ENCODE measurements at places on chromosomes 7 and 10.

DNA sequence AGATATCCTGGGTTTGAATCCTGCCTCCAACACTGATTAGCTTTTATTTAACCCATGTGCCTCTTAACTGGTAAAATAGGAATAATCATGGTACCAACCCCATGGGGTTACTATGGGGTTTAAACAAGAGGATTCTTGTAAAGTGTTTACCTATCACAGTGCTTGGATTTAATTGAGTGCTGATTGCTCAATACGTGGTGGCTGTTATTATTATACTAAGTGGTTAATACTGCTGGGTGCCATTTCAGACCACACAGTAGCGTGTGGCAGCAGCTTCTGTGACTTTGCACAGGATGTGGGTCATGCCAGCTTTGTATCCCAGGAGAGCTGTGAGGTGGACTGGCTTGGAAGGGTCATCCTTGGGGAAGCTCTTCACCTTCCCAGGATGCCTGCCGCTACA, 177.2 kb downstream of the SEC23IP start:
- no peak for DNase-seq

- no peak for DNase-seq
Measured at GRCh38 chr7:142720172-142720773, 29.0 kb upstream of the PRSS1 start.

DNA sequence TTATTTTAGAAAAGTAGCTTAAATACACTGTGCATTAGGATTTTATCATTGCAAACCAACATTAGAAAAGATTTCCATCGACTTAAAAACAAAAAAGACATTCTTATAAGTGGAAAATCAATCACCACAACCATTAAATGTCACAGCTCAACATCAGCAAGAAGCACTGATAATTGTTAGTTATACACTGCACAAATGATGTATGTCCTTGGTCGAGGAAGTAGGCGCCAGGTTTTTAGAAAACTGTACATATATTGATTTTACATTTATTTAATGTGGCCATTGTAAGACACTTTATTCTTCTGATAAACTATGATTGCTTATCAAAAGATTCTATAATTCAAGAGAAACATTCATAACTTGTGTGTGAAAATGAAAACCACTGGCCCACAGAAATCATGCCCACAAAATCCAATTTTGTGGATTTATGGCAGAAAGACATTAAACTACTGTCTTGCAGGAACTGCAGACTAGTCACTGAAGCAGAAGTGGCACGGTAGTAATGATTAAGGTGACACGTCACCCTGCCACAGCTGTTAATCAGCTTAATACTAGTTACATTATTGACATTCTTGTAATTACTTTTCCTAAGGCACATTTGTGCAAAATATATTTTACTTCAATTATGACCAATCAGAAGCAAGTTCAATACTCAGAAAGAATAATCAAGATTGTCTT, 79.4 kb downstream of the VPS41 start:
- no peak for DNase-seq

- DNase-seq, result no peak
Measured at GRCh38 chr7:70016044-70016770, 417.9 kb downstream of the AUTS2 start.

DNA sequence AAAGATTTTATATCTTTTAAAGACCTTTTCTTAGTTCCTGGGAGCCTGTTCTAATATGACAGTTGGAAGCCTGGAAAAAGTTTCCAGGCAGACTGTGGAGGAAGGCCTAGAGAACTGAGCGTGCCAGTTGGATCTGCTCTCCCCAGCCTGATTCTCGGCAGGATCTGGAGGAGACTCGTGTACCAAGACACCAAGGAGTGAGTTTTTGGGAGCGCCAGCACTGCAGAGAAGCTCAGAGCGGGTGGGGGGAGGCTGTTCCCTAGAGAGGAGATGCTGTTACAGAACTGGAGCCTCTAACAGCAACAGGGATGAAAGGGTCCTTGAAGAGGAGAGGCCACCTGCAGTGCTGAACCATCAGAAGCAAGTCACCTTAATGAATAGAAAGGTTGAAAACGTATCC, 52.9 kb downstream of the LYZL2 start:
- no peak for DNase-seq

- DNase-seq, result no peak
Measured at GRCh38 chr10:126252884-126253610, 135.2 kb downstream of the ADAM12 start.

DNA sequence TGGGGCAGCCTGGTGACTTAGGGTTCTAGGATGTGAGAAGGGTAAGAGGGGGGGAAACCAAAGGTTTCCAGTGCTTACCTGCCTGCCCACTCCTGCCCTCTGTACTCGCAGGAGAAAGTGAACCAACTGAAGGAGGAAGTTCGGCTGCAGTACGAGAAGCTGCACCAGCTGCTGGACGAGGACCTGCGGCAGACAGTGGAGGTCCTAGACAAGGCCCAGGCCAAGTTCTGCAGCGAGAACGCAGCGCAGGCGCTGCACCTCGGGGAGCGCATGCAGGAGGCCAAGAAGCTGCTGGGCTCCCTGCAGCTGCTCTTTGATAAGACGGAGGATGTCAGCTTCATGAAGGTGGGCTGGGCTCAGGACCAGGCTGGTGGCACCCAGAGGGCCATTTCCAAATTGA, 10.7 kb downstream of the TRIM8 start:
- DNase-seq, result no peak

DNA sequence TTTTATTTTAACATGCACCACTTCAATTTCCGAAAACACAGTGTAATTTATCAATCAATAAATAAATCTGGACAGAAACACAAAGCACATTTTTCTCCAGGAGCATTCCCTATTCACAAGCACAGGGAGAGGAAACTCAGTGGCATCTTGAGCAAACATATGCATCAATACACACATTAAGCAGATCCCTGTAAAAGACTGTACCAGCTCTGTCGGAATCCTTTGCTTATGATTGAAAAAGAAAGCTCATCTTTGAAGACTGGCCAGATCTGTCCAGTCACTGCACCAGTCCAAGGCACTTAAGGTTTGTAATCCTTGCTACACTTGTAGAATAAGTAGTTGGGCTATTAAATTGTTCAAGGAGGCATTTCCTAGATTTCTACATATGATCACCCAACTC, 343.9 kb downstream of the BMPER start:
- no peak for DNase-seq

DNA sequence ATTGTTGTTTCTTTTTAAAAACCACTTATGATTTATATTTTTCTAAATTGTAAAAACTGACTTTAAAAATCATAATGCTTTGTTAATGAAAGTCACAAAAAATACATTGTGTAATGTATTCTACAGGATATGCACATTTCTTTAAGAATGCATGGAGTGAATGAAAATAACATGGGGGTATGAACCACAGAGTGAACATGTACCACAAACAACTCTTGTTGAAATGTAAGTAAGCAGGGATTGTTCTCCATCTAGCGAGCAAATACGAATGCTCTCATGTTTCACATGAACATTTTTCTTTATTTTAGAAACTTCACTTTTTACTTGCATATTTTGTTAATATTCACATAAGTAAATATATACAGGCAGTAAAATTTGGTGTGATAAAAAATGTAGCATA, 35.6 kb upstream of the LAMB4 start:
- no peak for DNase-seq

GRCh38 chr7:30923009-30923773, 11.5 kb downstream of the AQP1 start:
- DNase-seq, result no peak

GRCh38 chr10:130137090-130137448, 878 bp downstream of the GLRX3 start:
- DNase-seq, result peak; percentile 48

- DNase-seq, result no peak
Measured at GRCh38 chr7:82624337-82624736, 180.8 kb upstream of the CACNA2D1 start.

DNA sequence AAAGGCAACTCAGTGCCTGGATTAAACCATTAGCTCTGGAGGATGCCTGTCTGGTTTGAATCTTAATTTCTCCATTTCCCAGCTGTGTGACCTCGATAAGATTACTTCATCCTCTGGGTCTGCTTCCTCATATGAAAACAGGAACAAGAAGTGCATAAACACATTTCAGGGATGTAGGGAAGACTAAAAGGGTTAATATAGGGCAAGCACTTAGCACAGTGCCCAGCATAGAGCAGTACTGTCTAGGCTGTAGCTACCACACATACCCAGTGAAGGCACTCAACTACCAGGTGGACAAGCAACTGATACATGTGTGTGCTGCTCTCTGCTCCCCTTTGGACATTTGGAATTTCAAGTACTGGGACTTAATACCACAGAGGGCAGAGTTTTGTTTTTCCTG, 85.4 kb downstream of the KCNMA1 start:
- DNase-seq, result no peak

DNA sequence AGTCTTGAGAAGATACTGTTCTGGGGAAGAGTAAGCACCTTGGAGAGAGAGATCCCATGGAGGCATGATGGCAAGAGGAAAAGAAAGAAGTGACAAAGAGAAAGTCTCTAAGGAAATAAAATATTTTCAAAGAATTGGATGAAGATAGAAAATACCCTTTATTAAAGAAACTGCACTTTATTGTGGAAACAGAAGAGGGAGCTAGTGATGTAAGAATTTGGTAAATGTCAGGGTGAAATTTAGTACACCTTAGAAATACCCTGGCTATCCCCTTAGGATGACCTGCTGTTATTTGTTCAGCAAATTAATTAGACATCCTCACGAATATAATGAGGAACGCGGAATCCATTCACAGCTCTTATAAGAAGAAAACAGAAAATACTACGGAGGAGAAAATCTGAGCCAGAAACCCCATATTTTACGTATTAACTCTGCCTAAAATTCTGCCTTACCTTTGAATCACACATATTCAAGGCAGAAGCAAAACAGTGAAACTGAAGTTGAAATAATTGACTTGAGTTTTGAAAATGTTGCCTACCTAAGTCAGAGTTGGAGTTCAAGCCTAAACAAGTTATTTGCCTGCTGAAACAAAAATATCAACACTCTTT, 90.7 kb downstream of the TFPI2 start:
- peak; percentile 64 for DNase-seq

DNA sequence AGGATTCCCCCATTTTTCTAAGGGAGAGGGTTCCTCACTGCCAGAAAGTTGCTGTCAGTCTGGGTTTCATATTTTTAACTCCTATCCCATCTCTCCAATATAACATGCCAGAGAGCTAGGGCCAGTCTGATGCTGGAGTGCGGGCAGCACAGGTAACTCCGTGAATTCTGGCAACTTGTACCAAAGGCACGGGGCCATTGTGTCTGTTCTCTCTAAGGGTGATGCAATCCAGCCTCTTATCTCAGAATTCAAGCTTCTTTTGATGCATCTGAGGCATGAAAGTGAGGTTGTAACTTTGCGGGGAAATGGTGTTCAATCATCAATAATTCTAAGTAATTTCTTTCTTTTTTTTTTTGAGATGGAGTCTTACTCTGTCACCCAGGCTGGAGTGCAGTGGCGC, 1074.4 kb downstream of the TYW1 start:
- DNase-seq, result no peak

- DNase-seq, result no peak
Measured at GRCh38 chr10:88557658-88558057, 25.5 kb downstream of the RNLS start.

All from NAMALWA (cell line).